ENCODE measurements at places on chromosomes 2 and 18. TPM values are rescaled to one million over a fixed set of nuclear protein-coding genes. Genes with fewer than 3 reads are reported as not detected.

The LAMA3 gene
- total RNA-seq = not detected

DNA sequence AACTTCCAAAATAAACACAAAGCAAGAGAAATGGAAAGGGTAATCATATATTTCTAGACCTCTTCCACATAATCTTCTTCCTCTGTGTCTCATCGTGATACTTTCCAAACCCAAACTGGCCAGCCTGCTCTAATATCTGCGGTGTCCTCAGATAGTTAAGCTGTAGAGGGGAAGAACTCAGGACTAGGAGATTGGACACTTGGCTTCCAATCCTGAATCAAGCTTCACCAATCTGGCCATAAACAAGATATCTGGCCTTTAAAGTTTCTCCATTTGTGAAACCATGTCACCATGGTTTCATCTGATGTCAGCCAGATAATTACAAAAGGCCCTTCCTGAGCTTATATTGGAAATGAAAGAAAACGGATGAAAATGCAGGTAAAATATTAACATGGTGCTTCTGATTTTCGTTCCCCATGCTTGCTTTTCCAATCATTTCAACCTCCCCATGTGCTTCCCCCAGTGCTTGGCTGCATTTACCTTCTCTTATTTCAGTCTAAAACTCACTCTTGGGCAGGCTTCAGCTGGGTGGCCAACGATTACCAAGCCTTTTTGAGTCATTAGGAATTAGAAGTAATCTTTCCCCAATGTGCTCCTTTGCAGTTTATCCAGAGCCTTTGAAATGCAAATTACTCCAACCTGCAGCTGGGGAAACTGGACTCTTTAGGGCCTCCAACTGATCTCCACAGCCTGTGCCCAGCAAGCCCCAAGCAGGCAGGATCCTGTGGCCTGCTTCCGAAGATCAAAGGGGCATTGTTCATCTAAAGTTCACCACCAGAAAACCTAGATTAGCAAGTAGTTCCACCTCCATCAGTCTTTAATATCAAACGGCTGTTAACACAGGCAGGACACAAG lies 44.5 kb upstream of the MYCN start:
- DNase-seq = no peak

The AGXT gene
- not detected for total RNA-seq

The RPL37A gene
- total RNA-seq = 3,125 TPM

The APLF gene
- total RNA-seq = 2.0 TPM

The OTX1 gene
- total RNA-seq = not detected

The MTCL1 gene
- 0.40 TPM for total RNA-seq

The INHBB gene
- total RNA-seq = not detected

DNA sequence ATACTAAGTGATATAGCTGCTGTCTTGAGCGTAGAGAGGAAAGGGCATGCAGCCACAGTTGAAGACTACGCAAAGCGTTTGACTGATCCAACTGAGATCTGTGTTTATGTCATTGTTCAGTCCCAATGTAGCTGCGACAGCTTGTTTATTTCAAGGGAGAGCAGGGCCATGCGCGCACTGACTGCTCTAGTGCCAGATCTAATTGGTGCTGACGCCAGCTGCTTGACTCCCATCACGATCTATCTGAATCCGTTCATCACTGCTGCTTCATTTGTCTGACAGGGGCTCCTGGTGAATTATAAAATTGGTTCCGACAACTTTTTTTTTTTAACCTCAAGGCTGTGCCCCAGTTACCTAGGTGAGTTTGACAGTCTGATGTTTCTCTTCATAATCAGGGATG lies 75.7 kb downstream of the CHST9 start:
- no peak for DNase-seq

The DIPK1C gene
- total RNA-seq = not detected

DNA sequence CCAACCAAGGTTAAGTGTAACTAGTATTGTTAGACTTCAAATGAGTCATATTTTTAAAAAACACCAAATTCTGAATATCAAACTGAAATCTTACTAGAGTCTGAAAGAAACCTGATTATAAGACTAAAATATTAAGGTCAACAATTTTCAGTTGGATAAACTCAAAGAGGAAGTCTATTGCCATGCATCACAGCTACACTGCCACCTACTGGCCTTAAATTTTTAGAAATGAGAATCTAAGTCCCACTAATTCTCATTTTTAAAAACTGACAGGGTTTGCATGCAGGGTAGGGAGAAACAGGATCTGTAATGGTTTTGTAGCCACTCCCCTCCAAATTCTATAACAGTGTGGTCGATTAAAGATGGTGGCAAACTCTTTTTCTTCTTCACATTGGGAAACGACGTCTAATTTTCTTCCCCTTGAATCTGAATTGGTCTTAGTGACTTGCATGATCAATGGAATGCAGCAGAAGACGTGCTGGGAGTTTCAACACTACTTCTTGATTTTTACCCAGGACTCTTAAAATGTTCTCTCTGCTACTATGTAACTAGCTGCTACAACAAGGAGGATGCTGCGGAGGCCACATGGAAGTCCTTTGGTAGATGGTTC lies 176.1 kb upstream of the SESTD1 start:
- peak; percentile 65 for DNase-seq

- no peak for DNase-seq
Observed at GRCh38 chr18:13173578-13174145, 44.9 kb upstream of the LDLRAD4 start.

- no peak for DNase-seq
Observed at GRCh38 chr2:7288484-7288883, 371.3 kb downstream of the RNF144A start.

The CGREF1 gene
- 15.1 TPM for total RNA-seq

The PJVK gene
- total RNA-seq = 2.0 TPM

The DPP10 gene
- not detected for total RNA-seq

GRCh38 chr18:29041976-29042375 lies 865.0 kb upstream of the CDH2 start:
- DNase-seq = no peak

The TXNDC2 gene
- total RNA-seq = not detected

DNA sequence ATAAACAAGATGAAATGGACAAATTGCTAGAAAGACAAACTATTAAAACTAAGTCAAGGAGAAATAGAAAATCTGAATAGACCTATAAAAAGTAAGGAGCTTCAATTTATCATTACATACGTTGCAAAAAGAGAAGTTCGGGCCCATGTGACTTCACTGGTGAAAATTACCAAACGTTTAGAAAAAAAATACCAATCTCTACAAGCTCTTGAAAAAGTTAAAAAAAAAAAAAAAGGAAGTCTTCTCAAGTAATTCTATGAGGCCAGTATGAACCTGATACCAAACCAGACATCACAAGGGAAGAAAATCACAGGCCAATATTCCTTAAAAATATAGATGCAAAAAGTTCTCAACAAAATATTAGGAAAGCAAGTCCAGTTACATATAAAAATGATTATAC lies 20.2 kb upstream of the ACVR2A start:
- no peak for DNase-seq

DNA sequence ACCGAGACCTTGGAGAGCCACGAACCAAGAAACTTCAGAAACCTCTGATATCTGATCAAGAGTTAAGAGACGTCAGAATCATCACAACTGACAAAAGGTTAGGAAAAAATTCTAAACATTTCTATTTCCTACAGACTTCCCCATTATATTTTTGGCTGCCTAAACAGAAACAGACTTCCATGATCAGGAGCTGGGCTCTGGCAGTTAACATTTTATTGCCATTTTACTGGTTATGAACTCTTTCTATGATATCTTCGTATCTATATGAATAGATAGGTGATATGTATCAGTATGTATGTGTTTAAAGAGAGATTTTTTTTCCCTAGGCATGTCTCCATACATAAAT lies 31.1 kb upstream of the PPP1R1C start:
- no peak for DNase-seq

- no peak for DNase-seq
Observed at GRCh38 chr2:10002681-10003080, 40.7 kb upstream of the KLF11 start.

DNA sequence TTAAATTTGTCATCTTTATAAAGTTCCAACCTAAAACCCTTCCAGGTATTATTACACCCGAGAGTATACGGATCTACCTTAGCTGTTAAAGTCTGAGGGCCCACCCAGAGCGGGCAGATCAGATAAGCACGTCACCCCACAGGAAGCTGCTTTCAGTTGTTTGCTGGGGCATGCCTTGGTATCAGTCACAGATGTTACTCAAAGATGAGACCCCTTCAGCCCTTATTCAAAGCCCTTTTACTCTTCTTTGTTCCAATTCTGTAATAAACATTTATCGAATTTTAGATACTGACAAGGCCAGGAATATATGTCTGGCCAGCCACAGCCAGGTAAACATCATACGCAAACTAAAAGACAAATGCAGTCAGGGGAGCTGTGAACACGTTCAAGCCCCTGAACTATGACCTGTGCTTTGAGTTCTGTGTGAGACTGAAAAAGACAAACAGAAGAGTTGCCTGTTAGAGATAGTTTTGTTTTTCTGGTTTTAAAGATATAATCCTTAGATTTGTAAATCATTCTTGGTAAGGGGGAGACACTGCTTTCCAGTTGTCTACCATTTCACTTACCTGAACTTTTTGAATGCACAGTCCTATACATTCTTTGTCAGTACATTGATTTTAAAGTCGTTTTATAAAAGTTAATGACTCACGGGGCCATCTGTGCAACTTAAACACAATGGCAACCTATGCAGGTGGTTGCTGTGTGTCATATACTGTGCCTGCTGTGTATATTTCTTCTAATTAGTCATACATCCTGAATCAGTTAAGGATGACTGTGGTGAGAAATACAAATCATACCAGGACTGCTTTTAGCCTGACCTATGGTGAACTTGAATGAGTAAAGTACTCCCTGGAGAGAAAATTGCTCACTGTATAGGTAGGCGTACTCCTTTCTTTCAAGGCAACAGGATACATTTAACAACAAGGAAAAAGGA lies 100.5 kb upstream of the ITPRID2 start:
- DNase-seq = peak; percentile 62

DNA sequence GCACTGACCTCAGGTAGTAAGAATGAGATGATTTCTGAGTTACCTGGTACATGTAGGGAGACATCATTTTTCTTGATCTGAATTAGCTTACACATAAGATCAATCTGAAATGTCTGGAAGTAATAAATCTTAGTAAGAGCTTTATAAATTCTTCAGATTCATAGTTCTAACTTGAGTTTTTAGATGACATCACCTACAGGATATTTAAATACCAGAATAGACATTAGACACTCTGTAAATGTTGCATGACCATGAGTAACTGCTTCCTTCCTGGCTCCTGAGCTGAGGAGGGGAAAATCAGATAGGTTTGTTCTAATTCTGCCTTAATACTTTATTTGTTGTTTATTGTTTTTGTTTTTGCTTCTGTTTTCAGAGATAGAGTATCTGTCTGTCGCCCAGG lies 181.8 kb downstream of the PHLPP1 start:
- no peak for DNase-seq

The APCDD1 gene
- not detected for total RNA-seq

DNA sequence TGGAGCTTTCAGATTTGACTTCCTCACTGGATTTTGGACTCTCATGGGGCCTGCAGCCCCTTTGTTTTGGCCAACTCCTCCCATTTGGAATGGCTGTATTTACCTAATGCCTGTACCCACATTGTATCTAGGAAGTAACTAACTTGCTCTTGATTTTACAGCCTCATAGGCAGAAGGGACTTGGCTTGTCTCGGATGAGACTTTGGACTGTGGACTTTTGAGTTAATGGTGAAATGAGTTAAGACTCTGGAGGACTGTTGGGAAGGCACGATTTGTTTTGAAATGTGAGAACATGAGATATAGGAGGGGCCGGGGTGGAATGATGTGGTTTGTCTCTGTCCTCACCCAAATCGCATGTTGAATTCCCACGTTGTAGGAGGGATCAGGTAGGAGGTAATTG lies 233.4 kb upstream of the GALNT5 start:
- no peak for DNase-seq

The NCKAP1 gene
- 14.5 TPM for total RNA-seq

GRCh38 chr2:102044967-102045489 lies 53.3 kb downstream of the IL1R2 start:
- DNase-seq = no peak

GRCh38 chr2:206635015-206635414 lies 7.3 kb upstream of the FAM237A start:
- DNase-seq = no peak

The ABCG8 gene
- not detected for total RNA-seq
